ENCODE measurements at places on chromosomes 2 and 18. TPM values are rescaled to one million over a fixed set of nuclear protein-coding genes. Genes with fewer than 3 reads are reported as not detected.

MAPK4 gene
- 2.5 TPM for total RNA-seq

CNDP1 gene
- not detected for total RNA-seq

MAP3K19 gene
- not detected for total RNA-seq

ACVR1C gene
- 3.6 TPM for total RNA-seq

NEU4 gene
- 0.35 TPM for total RNA-seq
